ENCODE measurements at places on chromosomes 12 and 14.
A peak's percentile ranks its signal among the peaks of the same experiment; 100 is the strongest.

DNA sequence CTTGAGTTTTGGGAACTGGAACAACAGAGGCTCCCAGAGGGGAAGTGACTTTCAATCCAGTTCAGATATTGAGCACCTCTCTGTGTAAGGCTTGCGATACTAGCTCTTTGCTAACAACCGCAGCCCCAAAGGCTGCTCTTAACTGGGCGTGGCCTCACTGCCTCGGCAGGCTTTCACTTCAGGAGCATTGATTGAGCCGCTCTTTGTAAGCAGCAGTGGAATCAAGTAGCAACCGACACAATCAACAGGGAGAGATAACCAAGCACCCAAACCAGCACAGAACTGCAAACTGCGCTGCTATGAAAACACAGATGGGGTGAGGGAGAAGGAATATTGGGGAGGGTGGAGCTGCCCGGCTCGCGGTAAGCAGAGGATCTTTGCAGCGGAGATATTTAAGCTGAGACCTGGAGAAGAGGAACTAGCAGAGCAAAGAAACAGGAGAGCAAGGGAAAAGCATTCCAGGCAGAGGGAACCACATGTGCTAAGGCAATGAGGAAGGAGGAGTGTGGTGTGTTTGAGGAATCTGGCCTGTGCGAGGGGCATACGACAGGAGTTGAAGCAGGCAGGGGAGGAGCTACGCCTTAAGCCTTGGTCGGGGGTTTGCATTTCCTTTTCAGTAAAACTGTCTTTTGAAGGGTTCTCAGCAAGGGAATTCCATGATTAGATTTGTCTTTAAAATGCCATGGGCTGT, 17.3 kb upstream of the YY1 start:
- peak; percentile 45 for DNase-seq

DNA sequence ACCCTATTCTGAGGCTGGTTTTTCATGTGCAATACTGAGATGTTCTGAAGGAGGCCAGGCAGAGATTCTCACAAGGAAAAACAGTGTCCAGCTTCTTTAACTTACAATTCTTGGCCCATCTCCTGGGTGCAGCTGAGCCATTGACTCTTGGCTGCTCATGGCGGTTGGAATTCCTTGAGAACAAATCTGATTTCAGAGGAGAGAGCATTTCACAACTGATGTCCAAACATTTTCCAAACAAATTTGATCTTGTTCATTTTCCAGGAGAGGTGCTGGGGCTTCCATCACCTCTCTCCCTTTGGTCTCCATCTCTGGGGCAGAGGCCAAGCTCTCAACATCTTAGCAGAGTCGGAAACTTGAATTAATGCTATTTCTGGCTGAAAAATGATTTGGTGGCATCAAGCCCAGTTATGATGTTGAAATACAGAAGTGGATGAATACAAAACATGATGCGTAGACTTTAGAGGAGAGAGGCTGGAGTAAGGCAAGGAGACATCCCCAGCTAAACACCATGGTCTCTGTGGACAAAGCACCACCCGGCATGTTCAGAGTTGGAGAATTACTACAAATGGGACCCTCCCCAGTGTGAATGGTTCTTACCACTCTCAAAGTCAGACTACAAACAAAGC, 593.0 kb downstream of the VRK1 start:
- DNase-seq: no peak

DNA sequence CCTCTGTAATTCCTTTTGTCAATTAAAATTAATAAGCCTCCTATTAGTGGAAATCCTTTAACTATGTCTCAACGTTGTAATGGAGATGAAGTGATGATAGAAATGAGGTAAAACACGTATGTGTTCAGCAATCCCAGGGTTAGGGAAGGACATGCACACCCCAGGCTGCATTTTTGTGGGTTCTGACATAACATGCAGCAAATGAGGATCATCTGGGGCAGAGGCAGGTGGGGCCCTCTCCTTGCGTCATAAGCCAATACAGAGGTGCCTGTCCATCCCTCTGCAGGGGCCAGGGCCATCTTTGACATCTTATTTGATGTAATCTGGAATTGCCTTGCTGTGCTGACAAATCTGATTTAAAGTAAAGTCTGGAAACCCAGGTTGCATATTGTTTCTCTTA, 73.2 kb downstream of the MYRFL start:
- DNase-seq: no peak

GRCh38 chr14:60420050-60420449, 65.8 kb downstream of the C14orf39 start:
- DNase-seq: no peak

DNA sequence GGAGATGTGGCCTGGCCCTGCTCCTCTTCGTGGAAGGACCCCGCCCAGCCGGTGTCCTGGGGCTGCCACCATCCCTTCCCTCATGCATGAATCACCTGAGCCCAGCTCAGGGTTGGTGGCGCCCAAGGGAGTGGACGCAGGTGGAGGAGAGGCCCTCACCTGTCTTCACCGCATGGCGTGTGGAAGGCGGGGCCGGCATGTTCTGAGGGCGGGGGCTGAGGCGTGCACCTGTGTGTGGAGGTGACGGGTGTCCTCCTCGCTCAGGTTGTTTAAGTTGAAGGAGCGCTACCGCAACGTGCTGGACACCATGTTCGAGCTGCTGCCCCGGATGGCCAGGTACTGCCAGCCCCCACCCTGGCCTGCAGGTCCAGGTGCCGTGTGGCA, 47.0 kb downstream of the SLC8B1 start:
- DNase-seq: no peak

- no peak for DNase-seq
Observed at GRCh38 chr12:120764816-120765215, 39.2 kb downstream of the ACADS start.

GRCh38 chr14:62369919-62370560, 607.8 kb downstream of the SNAPC1 start:
- no peak for DNase-seq

- no peak for DNase-seq
Observed at GRCh38 chr12:131473741-131474709, 236.9 kb upstream of the SFSWAP start.

GRCh38 chr14:95502381-95502950, 14.0 kb downstream of the SYNE3 start:
- DNase-seq: no peak

- no peak for DNase-seq
Observed at GRCh38 chr12:122116707-122117535, 38.4 kb downstream of the MLXIP start.

GRCh38 chr14:99257122-99257672, 14.8 kb downstream of the BCL11B start:
- no peak for DNase-seq

DNA sequence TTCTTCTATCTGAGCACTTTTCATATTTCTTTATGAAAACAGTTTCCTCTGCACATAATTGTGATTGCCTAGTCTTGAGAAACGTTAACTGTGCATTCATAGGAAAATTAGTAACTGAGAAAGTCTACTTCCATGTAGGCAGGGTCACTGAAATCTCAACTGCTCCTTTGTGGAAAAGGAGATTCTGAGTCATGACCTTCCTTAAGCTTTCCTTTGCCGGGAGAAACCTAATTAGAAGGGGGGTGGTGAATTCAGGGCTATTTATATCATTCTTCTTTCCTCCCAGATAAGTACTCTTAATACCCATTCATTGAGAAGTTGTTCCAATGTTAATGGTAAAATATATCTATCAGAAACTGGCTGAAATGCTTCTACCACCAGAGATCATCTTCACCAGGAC, 751.0 kb upstream of the TMEM132C start:
- no peak for DNase-seq

DNA sequence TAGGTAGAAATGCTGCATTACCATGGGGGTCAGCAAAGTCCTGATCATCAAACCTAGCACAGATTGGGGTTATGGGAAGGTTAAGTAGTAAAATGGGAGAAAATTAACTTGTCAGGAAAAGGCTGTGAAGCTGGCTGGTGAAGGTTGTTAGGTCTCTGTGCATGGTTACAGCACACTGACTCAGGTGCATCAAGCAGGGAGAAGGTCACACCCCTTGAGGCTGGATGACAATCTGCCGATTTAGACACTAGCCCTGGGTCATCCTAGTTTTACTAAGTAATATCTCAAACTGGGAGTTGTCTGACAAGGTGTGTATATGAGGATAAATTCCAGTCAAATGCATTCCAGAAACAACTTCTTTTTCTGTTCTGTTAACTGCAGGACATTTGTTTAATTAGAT, 271.1 kb upstream of the LRIG3 start:
- DNase-seq: no peak

DNA sequence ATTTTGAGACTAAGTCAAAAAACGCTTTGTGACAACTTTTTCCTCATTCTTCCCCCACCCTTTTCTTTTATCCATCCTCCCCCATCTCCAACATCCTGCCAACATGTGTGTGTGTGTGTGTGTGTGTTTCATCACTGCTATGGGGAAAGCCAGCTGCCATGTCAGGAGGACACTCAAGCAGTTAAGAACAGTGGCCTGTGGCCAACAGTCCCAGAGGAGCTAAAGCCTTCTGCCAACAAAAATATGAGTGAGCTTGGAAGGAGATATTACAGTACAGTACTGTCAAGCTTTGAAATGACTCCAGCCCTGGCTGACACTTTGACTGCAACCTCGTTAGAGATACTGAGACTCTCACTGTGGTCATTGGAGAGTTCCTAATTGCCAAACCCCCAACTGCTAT, 5.0 kb upstream of the CSRP2 start:
- no peak for DNase-seq

GRCh38 chr12:50542448-50542847, 37.7 kb downstream of the DIP2B start:
- DNase-seq: no peak

DNA sequence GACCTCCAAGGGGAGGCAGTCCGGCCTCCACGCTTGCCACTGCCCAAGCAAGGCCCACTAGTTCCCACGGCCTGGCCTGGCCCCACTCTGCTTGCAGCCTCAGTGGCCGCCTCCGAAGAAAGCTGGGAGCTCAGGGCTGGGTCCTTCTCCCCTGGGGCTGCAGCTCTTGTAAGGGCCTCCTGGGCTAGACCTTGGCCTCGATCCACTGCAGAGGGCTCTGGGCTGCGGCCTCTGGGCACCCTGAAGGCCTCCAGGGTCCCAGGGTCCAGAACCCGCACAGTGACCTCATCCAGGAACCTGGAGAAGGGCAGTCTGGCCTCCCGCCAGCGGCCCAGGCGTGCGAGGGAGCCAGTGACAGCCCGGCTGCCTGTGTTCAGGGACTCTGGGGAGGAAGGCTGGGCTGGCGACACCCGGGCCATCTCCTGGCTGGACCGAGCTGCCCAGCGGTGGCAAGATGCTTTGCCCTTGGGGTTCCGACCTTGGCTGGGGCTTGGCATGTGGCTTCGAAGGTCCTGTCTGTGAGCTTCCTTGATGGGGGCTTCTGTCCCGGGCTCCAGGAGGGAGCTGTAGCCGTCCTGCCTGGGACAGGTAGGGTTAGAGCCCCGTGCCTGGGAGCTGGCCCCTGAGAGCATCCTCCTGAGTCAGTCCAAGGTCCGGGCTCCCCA, 9.8 kb downstream of the BEGAIN start:
- no peak for DNase-seq

DNA sequence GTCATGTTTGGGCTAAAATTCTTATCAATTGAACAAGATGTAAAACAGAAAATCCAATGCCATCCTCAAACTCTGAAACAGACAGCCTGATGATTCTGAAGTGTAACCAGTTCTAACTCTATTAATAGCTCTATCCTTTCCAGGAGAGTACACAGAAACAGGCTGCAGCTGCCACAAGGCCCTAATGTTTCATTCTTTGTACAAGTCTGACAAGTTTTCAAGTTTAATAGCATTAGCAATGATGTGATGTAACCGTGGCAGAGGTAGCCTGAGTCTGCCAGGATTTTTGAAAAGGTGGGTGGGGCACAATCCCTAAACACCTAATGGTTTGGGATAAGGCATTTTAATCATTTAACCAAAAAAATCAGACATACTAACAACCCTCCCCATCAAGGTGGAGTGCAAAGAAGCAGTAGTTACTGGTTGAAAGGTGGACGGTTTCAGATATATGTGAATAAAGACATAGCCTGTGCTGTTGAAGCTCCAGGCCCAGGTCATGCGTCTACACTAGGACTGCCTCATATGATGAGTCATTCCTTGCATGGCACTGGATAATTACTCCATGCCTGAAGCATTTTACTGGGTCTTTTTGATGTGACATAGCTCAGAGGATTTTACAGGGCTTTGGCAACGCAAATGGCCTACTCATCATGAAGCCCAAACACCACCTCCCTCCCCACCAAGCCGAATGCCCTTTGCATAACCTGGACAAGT, 145.1 kb upstream of the GRIP1 start:
- no peak for DNase-seq

- DNase-seq: no peak
Observed at GRCh38 chr14:94540031-94540794, 21.0 kb upstream of the SERPINA4 start.

DNA sequence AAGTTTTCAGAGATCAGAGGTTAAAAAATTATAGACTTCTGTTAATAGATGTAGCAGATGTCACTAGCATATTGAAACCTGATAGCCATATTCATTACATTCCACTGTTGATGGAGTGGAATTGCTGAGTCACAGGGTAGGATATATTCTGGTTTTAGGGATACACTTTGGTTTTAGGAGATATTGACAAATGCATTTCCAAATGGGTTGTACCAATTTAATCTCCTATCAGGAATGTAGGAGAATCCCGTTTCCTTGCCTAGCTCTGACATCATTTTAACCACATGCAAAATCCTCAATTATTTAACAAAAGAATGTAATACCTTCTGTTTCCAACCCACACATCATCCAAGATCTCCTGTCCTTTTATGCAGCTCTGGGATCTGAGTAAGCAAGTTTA, 30.7 kb upstream of the ESR2 start:
- DNase-seq: no peak

- no peak for DNase-seq
Observed at GRCh38 chr14:79118291-79118690, 948.1 kb downstream of the NRXN3 start.

GRCh38 chr12:104624529-104624928, 167.8 kb downstream of the CHST11 start:
- no peak for DNase-seq

GRCh38 chr14:68143341-68143841, 323.8 kb downstream of the RAD51B start:
- no peak for DNase-seq

GRCh38 chr14:59036134-59036533, 152.3 kb upstream of the DAAM1 start:
- no peak for DNase-seq

DNA sequence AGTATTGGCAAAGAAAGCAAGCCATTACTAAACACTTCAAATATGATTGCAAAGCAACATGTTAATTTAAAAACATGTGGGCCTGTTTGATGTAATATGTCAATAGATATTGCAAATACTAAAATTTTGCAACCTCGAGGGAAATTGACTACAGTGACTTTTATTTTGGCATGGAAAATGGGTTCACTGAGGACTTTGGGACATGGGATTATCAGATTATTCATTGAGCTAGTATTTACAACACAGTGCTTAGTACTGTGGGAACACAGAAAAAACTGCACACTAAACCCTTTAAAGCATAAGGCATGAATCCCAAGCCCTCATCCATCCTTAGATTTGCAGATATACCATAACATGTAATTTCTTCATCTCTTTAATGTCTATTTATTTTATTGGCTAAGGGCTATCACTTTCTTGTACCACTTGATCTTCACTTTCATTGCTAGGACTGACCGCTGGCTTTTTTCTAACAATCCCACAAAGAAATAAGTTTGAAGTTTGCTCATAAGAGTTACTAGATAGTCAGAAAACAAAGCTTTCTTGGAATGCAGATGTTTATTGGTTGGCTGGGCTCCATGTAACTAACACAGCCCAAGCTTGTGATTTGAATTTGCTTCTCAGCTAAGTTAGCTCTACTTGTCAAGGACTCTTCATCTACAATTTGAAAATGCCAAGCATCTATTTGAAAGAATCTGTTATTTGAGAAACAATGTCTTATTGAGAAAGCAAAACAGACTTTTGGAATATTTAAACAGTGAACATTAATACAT, 48.7 kb downstream of the PPFIBP1 start:
- no peak for DNase-seq
